Adipocyte (in vitro differentiated cells): ENCODE measurements at places on chromosomes 11 and 22.

GRCh38 chr22:27581688-27582087, 219.9 kb downstream of the MN1 start:
- DNase-seq, result peak; percentile 66

GRCh38 chr22:41919357-41920224, 4.7 kb upstream of the SHISA8 start:
- DNase-seq, result peak; percentile 35

- peak; percentile 38 for DNase-seq
Measured at GRCh38 chr11:65310736-65311135, 3.9 kb upstream of the CDC42EP2 start.

- DNase-seq, result no peak
Measured at GRCh38 chr22:30782613-30783012, 87.9 kb downstream of the OSBP2 start.

DNA sequence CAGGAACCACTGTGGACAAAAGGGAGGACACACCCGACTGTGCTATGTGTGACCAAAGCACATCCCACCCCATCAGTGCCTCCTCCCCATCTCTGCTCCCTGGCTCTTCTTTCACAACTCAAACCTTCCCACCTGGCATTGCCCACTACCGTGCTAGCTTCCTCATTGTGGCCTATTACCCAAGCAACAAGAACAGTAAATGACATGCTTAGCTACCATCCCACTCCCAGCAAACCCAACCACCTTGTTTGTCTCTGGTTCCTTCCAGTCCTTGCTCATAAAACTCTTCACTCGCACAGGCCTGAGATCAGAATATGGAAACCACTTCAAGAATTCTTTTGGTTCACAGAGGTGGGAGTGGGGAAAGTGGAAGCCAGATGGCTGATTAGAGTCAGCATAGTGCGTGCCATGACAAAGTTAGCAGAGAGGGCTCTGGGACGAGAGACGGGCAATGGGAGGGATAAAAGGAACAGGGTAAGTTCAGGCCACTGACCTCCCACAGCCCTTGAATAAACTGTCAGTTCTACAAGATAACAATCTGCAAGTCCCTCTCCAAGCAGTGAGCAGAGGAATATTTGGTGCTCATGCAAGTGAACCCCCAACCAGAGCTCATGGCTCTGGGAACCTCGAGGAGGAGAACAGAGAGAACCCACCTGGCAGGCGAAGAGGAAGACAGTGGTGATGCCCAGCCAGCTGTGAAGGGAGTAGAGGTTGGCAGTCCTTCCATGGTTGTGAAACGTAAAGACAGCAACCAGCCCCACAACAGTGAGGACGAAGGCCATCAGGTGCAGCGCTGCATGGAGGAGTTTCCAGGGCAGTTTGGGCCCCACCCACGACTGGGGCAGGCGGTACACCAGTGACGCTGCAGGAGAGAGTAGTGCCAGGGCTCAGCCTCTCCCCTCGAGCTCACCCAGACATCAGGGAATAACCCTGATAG, 8.3 kb downstream of the CYB561A3 start:
- no peak for DNase-seq

- DNase-seq, result no peak
Measured at GRCh38 chr11:115918576-115918975, 414.4 kb upstream of the CADM1 start.

DNA sequence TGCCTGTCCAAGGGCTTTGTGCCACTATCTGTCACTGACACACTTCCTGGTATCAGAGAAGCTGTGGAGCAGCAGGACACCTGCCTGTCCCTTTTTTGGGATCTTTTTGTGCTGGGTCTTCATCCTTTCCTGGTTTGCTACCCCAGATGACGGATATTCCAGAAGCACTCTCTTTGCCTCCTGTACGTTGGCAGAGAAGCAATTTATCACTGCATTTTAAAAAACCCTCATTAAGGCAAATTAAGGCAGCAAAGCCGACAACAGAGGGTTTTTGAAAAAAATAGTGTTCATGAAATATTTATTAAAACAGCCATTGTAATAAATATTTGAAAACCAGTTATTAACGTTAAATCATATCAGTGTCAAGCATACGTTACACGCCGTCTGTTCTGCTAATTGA, 209.6 kb upstream of the NTM start:
- DNase-seq, result no peak

- no peak for DNase-seq
Measured at GRCh38 chr11:81989093-81989492, 744.6 kb downstream of the FAM181B start.

GRCh38 chr11:12196308-12196707, 85.9 kb downstream of the MICAL2 start:
- no peak for DNase-seq

GRCh38 chr11:9605742-9606141, 32.3 kb downstream of the WEE1 start:
- no peak for DNase-seq

- no peak for DNase-seq
Measured at GRCh38 chr11:8031248-8032115, 44.3 kb downstream of the EIF3F start.

DNA sequence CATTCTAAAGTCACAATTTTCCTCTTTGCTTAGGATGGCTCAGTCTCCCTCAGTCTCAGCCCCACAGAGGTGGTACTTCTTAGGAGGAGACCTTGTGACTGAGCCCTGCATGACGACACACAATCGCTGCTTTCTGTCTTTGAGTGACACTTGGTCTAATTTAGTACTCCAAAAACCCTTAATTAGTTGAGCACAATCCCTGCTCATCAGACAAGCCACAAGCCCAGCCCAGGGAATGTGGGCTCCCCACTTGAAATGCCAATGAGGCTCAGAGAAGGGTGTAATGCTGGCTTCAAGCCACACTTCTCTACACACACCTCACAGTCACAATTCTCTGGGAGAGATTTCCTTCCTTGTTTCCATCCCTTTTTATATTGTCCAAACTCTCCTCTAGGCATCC, 101.8 kb downstream of the FEZ1 start:
- DNase-seq, result no peak

GRCh38 chr11:36485298-36486002, 24.6 kb downstream of the TRAF6 start:
- DNase-seq, result no peak

DNA sequence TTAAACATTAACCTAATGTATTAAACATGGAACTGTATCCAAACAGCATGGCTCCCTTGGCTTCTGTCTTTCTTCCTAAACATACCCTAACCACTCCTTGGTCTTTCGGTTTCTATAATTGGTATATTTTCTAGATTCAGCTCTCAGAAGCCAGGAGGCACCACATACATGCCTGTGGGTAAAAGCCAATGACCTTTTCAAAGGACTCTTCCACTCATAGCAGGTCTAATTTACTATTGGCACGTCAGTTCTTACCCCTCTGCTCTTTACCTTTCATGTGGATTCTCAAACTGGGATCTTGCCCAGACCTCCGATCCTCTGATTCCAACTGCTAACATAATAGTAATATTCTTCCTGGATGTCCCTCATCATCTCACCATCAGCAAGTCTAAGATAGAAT, 835.1 kb downstream of the NTM start:
- no peak for DNase-seq

GRCh38 chr11:101187748-101188147, 58.1 kb upstream of the PGR start:
- DNase-seq, result no peak

- DNase-seq, result no peak
Measured at GRCh38 chr11:35058669-35059434, 80.1 kb upstream of the CD44 start.

- no peak for DNase-seq
Measured at GRCh38 chr22:42641801-42642413, 1.5 kb upstream of the ATP5MGL start.

- no peak for DNase-seq
Measured at GRCh38 chr11:122678406-122678805, 22.9 kb downstream of the UBASH3B start.

- DNase-seq, result no peak
Measured at GRCh38 chr11:10429526-10429925, 25.5 kb upstream of the AMPD3 start.

DNA sequence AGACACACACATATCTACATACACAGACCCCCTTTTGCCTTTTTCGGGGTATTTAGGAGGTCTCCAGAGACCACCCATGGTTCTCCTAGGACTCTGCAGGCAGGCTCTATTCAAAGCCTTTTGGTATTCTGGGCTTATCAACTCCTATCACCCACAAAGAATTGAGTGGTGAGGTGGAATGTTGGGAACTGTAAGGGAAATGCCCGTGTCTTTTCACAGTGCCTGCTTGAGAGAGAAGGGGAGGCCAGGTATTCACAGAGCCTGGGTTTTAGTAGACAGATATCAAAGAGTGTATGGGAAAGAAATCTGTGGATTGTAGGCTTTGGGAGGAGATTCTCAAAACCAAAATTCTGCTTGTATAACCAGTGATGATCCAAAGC, 44.0 kb upstream of the CSNK2A3 start:
- DNase-seq, result no peak

GRCh38 chr11:129815596-129816461, at the start of gene TMEM45B:
Gene TMEM45B, plus strand, starts transcription at chr11:129815848. Its CDS starts 36,635 bp downstream, at chr11:129852483.
- DNase-seq, result no peak

- no peak for DNase-seq
Measured at GRCh38 chr11:80993536-80993935, 1552.7 kb upstream of the TENM4 start.

DNA sequence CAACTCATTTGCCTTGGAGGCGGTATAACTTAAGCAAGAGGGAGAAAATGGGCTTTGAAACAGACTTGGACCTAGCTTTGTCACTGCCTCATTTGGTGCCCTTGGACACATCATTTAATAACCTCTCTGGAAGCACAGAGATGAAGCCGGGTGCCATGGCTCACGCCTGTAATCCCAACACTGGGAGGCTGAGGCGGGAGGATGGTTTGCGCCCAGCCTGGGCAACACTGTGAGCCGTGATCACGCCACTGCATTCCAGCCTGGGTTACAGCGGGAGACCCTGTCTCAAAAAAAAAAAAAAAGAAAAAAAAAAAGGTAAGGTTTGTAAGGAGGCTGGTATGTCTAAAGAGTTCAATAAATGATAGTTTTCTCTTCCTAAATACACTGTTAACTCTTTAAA, 806 bp downstream of the COA4 start:
- peak; percentile 32 for DNase-seq

DNA sequence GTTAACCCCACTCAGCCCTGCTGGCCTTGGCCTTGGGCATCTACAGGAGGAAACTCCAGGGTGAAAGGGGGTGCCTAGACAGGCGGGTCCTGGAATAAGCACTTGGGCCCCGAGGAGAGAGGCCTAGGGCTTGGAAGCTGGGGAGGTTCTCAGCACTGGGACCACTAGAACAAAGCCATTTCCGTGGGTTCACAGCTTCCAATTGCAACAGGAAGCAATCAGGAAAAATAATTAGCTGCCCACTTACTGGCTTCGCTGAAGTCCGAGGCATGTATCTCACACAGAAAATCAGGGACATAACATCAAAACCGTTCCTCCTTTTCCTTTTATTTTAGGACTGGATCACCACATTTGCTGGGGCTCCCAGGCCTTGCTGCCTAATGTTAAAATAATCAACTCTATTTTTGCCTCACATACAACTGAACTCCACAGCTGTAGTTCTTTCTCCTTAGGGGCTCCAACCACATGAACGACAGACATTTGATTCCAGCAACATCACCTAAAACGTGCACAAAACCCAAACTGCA, 161.1 kb upstream of the GRK3 start:
- DNase-seq, result peak; percentile 18
